NCI-H1048 (cell line): ENCODE measurements at places on chromosomes 2 and 18.

GRCh38 chr2:218363736-218364135 is 7.1 kb downstream of the CATIP start:
- no peak for DNase-seq

DNA sequence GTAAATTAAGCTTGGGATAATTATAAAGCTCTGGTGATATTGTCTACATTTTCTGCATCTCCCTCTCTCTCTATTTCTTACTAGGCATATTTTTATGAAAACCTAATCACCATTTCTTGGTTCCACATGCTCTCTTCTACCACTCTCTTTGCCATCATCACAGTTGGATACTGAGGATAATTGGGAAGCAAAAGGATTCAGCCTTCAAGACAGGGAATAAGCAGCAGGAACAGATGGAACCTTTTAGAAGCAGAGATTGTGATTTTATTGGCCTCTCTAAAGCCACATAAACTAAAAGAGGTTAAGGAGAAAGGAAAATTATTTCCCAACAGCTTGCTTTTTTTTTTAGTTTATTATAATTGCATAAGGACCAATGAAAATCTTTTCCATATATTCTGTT is 226.3 kb upstream of the SPHKAP start:
- DNase-seq, result no peak

- no peak for DNase-seq
Observed at GRCh38 chr2:73703675-73704074, 33.5 kb downstream of the TPRKB start.

- DNase-seq, result no peak
Observed at GRCh38 chr2:158253170-158253569, 151.5 kb downstream of the UPP2 start.

GRCh38 chr2:241620419-241620769 is 16.6 kb downstream of the THAP4 start:
- no peak for DNase-seq

GRCh38 chr2:120441744-120442471 is 96.0 kb downstream of the INHBB start:
- DNase-seq, result peak; percentile 43
